Activated T-helper 17 cell treated with anti-CD3 and anti-CD28 coated beads, Interleukin-2, amount 50 U/mL, for 72 hours (primary cell): ENCODE measurements at places on chromosomes 16 and 17. TPM values are rescaled to one million over a fixed set of nuclear protein-coding genes. Genes with fewer than 3 reads are reported as not detected.

Gene ATP1B2
- total RNA-seq: 0.42 TPM

Gene PRSS27
- total RNA-seq: 2.2 TPM

Gene RDM1
- total RNA-seq: 2.0 TPM

Gene DDX42
- total RNA-seq: 119 TPM

Gene SPATA22
- total RNA-seq: not detected

Gene PLLP
- total RNA-seq: not detected

Gene ABI3
- 23.5 TPM for total RNA-seq

Gene CFAP97D1
- total RNA-seq: not detected

Gene KRTAP2-1
- not detected for total RNA-seq

Gene CEMP1
- not detected for total RNA-seq

Gene CD300H
- total RNA-seq: not detected

Gene GAN
- 23.5 TPM for total RNA-seq

Gene ZNF423
- total RNA-seq: not detected

Gene METTL23
- total RNA-seq: 35.7 TPM

Gene RTN4RL1
- 0.09 TPM for total RNA-seq

Gene TNFSF12
- 27.4 TPM for total RNA-seq

Gene KRTAP3-1
- not detected for total RNA-seq

Gene CCDC40
- total RNA-seq: not detected

Gene STX8
- 73.8 TPM for total RNA-seq

Gene HIGD1B
- not detected for total RNA-seq

Gene TNK1
- total RNA-seq: 4.8 TPM

Gene RNF43
- 0.85 TPM for total RNA-seq

Gene TPPP3
- total RNA-seq: not detected

Gene SULT1A2
- total RNA-seq: 0.48 TPM

Gene TMEM238L
- total RNA-seq: not detected

Gene HCRT
- not detected for total RNA-seq

Gene IGSF6
- total RNA-seq: 0.45 TPM

Gene ERN2
- total RNA-seq: not detected

Gene HSD17B1
- total RNA-seq: 0.82 TPM

Gene EPOP
- 29.6 TPM for total RNA-seq

Gene NPIPB9
- total RNA-seq: 4.2 TPM

Gene NXPH3
- not detected for total RNA-seq
